ENCODE measurements at places on chromosomes 5 and 9.
A peak's percentile ranks its signal among the peaks of the same experiment; 100 is the strongest.

- DNase-seq: no peak
Observed at GRCh38 chr9:137270929-137271695, 6.4 kb upstream of the TOR4A start.

DNA sequence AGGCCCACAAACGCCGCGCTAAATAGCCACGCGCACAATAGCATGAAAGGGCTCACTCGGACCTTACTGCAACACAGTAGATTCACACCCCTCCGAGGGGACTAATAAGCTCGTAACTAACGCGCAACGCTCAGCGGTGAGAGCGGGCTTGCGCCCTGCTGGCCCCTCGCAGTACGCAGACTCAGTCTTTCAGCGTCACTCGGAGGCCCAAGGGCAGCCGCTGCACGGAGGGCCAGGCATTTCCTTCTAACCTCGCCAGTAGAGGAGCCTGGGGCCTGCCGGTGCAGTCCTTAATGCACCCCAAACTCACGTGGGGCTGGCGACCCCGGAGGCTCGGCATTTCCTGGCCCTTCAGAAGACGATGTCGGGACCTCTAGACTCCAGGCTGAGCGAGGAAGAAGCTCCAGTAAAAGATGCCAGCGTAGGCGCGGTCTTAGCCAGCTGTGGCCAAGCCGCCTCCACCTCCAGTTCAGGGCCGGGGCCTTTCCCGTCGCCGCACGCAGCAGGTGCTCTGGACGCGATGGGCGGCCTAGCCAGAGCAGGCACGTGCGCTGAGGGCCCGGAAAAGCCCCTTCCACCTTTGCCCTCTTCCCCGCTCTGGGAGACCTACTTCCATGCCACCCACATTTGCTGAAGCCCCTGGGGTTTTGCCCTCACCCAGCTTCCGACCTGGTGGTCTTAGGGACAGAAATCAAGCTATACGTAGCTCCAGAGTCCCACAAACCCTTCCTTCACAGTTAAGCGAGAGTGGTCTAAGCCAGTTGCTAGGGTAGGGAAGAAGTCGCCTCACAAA lies 38.3 kb upstream of the TIFAB start:
- DNase-seq: no peak

DNA sequence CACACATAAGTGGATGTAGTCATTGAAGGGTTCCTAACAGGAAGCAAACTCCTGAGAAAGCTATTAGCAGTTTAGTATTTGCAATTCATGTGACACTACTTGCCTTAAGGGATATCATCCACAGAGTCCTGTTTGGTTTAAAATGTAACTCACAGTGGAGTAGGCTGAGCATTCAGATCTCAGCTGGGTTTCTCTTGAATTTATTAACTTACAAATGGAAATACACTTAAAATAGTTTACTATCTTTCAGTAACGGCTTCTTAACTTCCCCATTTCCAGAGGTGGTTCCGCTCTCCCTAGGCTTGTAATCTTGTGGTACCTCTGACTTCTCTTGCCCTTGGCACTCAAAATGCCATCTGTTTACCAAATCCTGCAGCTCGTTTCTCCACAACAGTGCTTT lies 660.7 kb upstream of the ADAMTS16 start:
- no peak for DNase-seq

GRCh38 chr5:12109075-12109688 lies 204.9 kb upstream of the CTNND2 start:
- DNase-seq: no peak

DNA sequence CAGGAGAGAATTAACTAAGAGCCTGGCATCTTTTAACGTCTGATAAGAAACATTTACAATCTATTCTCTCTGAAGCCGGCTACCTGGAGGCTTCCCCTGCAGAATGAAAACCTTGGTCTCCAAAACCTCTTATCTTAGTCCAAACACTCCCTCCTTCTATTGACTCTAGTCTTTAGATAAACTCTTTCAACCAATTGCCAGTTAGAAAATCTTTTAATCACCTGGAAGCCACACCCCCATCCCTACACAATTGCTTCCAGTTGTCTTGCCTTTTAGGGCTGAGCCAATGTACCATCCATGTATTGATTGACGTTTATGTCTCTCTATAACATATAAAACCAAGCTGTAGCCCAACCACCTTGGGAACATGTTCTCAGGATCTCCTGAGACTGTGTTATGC lies 1343.1 kb upstream of the C9orf72 start:
- DNase-seq: no peak

GRCh38 chr5:155676967-155677366 lies 650.0 kb upstream of the SGCD start:
- DNase-seq: no peak

- peak; percentile 57 for DNase-seq
Observed at GRCh38 chr5:157574456-157575380, 857 bp downstream of the ADAM19 start.

- no peak for DNase-seq
Observed at GRCh38 chr5:139664086-139664693, 16.0 kb downstream of the CXXC5 start.

GRCh38 chr5:141850244-141850768 lies 27.9 kb downstream of the PCDH1 start:
- peak; percentile 56 for DNase-seq

DNA sequence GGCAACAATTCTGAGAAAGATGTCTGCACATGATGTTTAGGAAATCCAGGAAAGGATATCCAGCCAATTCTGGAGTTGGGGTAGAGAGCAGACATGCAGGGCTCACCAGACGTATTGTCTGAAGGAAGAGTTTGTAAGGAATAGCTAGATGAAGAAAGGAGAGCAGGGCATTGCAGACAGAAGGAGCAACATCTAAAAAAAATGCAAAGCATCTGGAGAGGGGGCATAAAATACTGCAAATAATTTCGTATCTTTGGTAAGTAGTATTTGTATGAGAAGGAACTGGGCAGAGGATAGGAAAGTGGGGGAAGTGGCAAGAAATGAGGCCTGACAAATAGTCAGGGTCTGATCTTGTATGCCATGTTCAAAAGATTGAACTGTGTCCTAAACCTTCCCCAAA lies 74.8 kb downstream of the MACIR start:
- no peak for DNase-seq

GRCh38 chr5:153456993-153457392 lies 33.5 kb upstream of the GRIA1 start:
- DNase-seq: no peak

DNA sequence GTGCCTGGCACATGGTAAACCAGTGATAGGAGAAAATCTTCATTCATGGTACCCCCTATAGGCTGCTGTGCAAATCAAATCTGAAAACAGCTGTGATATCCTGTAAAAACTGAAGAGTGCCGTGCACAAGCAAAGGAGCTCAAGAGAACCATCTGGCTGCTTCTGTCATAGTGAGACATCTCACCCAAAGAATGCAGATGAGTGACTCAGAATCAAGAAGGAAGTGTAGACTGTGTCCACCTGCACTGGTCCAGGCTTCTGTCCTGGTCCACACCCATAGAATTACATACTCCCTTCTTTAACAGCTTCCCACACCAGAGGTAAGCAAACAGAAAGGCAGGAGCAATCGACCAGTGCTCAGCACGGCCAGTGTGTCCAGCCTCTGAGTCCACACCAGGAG lies 195.9 kb downstream of the ASTN2 start:
- no peak for DNase-seq

GRCh38 chr9:112559629-112560413 lies 73.2 kb downstream of the KIAA1958 start:
- no peak for DNase-seq

DNA sequence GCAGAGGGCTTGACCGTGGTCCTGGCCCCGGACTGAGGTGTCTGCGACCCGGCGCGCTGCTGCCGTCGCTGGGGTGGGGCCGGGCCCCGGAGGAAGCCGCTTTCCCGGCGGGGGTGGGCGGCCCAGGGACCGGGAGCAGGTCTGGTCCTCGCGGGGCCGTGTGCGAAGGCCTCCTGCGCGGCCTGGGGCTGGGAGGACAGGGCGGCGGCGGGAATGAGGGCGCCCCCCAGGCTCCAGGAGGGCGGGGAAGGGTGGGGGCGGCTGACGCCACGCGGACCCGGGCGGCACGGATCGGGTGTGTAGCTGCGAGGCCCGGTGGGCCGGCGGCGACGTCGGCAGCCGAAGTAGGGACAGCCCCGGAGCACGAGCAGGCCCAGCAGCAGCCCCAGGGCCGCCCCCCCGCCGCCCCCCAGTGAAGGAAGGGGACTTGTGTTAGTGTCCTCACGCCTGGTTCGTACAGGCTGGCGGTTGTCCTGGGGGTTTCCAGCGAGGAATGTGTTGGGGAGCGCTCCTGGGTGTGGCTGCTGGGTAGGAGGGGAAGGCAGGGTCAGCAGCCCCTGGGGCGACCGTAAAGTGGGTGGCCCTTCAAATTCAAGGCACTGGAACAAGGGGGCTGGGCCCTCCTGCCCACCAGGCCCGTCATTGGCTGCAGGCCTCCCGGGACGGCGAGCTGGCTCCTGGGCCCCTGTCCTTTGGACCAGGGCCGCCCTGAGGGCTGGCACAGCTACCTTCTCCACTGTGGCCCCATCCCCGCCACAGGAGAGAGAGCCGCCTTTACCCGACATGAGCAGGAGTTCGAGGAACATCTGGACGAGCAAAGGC lies 597 bp upstream of the TMEM250 start:
- no peak for DNase-seq

- no peak for DNase-seq
Observed at GRCh38 chr5:39143151-39143860, 69.1 kb upstream of the RICTOR start.

DNA sequence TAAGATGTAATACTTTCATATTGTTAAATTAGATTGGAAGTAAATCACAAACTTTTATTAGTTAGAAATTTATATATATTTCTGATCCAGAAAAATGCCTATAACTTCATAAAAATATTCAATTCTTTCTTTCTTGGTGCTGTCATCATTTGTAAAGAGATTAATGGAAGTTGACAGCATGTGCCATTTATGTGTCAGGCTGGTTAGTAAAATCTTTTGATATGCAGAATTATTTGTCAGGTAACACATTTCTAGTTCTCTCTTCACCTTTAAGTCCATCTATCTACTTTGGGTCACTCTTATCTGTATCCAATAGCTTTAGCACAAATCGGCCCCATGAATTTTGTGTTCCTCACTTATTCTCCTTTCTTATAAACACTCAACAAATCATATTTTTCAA lies 102.9 kb downstream of the ISL1 start:
- DNase-seq: no peak

GRCh38 chr9:9117866-9118265 lies 1318.3 kb upstream of the DMAC1 start:
- no peak for DNase-seq

DNA sequence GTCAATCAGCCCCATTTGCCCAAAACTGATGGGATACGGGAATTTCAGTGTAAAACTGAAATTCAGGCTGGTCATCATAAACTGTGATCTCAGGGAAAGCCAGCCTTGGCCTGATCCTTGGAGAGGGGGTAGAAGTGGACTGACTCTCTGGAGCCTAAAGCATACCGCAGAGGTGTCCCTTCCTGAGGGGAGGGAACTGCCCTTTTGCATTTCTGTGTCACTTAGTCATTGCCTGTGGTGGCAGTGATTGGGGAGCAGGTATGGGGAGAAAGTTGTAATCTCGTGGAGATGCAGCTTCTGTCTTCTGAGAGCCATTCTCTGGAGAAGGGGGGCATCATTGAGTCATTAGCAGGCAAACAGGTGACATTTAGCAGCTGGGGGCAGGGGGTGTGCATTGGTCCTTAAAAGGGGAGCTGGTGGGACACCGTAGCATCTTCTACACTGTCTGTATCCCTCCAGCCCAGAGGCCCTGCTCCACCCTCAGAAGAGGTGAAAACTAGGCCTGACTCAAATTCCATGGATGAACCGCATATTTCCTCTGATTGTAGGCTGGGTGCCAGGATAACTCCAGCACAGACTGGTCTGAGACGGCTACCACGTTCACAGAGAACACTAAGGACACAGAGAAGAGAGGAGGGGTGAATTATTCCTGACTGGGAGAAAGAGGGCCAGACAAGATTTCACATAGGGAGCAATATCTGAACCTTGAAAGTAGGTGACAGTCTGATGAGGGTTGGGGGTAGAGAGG lies 143.3 kb downstream of the SEC61B start:
- no peak for DNase-seq

DNA sequence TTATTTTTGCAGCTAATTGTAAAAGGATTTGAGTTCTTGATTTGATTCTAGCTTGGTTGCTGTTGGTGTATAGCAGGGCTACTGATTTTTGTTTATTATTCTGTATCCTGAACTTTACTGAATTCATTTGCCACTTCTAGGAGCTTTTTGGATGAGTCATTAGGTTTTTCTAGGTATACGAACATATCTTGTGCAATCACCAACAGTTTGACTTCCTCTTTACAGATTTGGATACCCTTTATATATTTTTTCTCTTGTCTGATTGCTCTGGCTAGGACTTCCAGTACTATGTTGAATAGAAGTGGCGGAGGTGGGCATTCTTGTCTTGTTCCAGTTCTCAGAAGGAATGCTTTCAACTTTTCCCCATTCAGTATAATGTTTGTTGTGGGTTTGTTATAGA lies 210.8 kb downstream of the FGF10 start:
- no peak for DNase-seq

- DNase-seq: no peak
Observed at GRCh38 chr9:13478160-13478559, 198.7 kb upstream of the MPDZ start.

- no peak for DNase-seq
Observed at GRCh38 chr9:21121079-21121478, 20.6 kb downstream of the IFNW1 start.

DNA sequence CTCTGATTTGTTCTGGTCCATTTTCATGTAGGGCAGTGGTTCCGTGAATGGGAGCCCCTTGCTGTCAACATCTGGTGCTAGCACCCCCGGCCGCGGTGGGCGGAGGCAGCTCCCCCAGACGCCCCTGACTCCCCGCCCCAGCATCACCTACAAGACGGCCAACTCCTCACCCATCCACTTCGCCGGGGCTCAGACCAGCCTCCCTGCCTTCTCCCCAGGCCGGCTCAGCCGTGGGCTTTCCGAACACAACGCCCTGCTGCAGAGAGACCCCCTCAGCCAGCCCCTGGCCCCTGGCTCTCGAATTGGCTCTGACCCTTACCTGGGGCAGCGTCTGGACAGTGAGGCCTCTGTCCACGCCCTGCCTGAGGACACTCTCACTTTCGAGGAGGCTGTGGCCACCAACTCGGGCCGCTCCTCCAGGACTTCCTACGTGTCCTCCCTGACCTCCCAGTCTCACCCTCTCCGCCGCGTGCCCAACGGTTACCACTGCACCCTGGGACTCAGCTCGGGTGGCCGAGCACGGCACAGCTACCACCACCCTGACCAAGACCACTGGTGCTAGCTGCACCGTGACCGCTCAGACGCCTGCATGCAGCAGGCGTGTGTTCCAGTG lies 244.0 kb downstream of the CACNA1B start:
- DNase-seq: no peak

- no peak for DNase-seq
Observed at GRCh38 chr5:57172466-57173318, 1.2 kb upstream of the GPBP1 start.

GRCh38 chr9:129108805-129109536 lies 1.6 kb downstream of the CRAT start:
- DNase-seq: no peak

- DNase-seq: no peak
Observed at GRCh38 chr5:95850391-95850894, 27.9 kb upstream of the GLRX start.

- no peak for DNase-seq
Observed at GRCh38 chr5:45260292-45260691, 435.9 kb downstream of the HCN1 start.

All from stimulated activated CD8-positive, alpha-beta memory T cell treated with anti-CD3 and anti-CD28 coated beads, Interleukin-4, amount 100 ng/mL, for 48 hours (primary cell).